ENCODE measurements at places on chromosomes 7 and 10.

DNA sequence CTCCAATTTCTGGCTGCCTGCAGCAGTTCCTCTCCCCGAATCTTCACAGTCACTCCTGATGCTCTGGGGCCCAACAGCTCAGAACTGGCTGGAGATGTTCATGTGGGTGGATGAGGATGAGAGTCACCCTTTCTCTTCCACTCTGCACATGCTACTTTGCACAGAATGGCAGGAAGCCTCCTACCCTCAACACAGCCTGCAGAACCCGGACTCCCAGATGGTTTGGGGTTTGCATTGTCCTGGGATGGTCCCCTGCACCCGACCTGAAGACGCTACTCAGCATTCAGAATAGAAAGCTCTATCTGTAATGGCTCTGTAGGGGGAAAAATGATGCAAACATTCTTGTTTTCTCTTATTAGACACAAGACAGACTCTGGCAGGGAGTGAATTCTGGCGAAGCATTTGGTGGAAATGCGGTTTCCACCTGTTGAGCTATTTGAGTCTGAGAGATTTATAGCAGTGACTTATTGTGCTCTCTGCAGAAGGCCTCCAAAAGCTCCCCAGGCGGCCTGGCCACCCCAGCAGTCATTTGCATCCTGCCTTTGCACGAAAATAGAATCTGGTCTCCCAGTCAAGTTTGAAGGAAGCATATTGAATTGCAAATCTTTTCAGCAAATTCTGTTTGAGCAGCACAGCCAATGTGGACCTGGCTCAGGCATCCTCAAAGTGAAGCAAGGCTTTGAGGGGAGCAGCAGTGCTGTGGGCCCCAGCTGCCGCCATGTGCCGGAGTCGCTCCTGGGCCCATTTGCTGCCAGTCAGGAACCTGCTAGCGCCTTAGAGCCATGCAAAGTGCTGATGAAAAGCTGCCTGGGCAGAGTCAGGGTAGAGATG is 309.3 kb downstream of the TCERG1L start:
- DNase-seq = no peak

DNA sequence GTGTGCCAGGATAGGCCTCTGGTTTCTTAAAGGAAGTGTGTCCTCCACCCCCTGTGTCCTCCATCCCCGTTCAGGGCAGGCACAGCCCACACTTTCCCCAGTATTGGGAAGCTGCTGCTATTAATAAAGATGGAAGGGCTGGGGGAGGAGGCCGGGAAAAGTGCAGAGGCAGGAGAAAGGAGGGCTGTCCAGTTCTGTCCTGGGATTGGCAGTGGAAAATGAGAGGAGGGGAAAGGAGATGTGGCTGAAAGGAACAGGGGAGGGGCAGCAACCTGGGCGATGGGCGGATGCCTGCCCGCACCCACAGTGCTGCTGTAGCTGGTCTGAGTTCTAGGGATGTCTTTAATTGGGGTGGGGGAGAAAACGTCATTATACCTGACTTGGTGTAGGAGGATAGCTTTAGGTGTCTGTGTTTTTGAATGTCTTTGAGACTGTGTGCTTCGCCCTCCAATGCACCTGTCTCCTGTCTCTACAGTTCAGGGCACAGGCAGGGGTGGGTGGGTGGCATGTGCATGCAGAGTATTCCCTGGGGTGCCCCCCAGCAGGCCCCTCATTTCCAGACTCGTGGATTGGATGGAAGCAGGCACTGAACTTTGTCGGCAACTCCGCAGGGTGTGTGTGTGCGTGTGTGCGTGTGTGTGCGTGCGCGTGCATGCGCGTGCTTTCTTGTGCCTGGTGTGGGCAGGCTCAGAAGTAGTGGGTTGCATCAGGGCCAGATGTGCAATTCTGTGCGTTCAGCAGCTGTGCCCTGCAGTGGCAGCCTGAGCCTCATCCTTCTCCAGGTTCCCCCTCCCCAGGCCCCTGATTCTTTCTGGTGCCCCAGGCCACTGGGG is 2.5 kb downstream of the TRIM8 start:
- DNase-seq = no peak

DNA sequence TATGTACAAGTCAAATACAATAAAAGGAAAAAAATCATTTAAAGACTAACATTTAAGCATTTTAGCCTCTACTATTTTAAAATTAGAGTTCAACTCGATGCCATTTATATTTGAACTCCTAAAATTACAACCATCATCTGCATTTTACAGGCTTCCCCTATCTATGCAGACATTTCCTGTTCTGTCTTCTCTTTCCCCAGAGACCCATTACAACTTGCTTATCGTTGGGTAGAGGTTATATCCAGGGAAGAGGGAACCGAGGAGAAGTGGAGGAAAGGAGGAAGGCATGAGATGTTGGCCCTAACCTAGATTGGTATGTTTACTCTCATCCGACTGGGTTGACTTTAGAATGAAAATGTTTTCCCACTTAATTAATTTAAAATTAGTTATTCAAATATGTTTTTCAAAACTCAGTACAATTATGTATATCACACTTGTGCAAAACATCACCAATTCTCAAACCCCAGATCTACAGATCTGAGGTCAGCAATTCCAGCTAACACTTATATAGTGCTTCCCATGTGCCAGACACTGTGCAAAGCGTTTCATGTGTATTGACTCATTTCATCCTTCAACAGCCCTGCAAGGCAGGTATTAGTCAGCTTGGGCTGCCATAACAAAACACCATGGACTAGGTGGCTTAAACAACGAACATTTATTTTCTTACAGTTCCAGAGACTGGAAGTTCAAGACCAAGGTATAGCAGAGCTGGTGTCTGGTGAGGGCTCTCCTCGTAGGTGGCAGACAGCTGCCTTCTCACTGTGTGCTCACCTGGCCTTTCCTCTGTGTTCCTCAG is 27.3 kb upstream of the HERPUD2 start:
- DNase-seq = no peak

DNA sequence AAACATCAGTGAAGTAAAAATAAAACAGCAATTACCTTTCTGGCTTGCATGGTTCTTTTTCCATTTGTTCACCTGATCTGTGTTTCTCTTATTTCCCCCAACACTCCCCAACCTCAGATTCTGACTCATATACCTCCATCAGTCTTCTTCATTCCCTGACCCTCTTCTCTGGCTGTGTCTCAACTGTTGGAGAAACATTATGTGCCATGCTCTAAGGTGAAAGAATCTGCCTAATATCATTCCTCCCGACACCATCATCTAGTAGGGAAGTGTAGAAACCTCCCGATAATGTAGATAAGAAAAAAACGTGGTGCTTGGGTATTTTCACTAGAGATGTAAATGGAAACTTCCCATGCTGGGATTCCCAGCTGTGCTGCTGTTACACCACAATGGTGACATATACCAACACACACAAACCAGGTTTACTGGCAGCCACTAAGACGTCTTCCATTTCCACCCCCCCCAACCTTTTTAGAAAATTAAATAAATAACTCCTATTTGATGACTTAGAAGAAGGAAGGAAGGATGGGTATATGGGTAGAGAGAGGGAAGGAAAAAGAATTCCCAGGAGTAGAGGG is 63.4 kb downstream of the OSBPL3 start:
- no peak for DNase-seq

DNA sequence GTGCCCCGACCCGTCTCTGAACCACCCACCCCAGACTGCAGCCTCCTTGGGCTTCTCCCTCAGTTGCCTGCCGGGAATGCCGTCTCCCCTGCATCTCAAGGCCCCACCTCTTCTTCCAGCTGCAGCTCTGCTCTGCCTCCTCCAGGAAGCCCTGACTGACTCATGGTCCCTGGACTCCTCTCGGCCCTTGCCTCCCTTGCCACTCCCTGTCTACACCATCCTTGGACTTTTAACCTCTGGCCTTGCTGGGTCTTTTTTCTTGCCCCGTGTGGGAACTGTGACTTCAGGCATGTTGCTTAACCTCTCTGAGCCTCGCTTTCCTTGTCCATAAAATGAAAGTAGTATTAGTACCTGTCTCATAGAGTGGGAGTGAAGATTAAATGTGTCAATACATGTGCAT is 56.3 kb downstream of the C10orf105 start:
- no peak for DNase-seq

- no peak for DNase-seq
These were observed 218.0 kb upstream of the ZNF32 start for GRCh38 chr10:43866712-43867111.

GRCh38 chr7:124398937-124399552 is 366.2 kb upstream of the TMEM229A start:
- DNase-seq = no peak

GRCh38 chr7:32762925-32763293 is 128.7 kb downstream of the KBTBD2 start:
- DNase-seq = no peak

GRCh38 chr7:135277161-135277560 is 43.5 kb downstream of the STRA8 start:
- no peak for DNase-seq

DNA sequence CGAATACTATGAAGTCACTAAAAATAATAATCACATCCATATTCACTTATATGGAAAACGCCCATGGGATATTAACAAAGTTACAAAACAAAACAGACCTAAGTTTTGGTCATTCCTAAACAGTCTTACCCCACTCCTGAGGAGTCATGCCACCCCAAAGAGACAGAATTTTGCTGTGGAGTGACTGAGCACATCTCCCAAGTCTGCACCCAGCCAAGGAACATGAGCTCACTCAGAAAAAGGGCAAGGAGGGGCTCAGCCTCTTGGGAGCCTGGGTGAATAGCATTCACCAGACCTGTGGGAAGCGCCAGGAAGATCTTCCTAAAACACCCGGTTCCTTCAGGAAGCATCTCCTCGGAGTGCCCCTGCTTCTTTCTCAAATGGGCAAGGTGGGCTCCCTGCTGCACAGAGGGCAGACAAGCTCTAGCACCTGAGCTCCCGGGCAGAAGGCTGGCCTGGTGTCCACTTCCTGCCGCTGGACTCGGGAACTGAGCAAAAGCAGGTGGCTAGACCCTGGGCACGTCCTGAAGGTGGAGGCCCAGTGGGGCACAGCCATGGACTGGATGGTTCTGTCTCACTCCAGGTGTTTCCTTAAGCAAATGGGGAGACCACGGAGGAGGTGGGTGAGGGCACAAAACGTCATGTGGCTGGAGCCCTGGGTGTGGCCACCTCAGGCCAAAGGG is 31.0 kb downstream of the TNS3 start:
- no peak for DNase-seq

- DNase-seq = no peak
These were observed 739.6 kb upstream of the GALNT17 start for GRCh38 chr7:70392256-70392876.

DNA sequence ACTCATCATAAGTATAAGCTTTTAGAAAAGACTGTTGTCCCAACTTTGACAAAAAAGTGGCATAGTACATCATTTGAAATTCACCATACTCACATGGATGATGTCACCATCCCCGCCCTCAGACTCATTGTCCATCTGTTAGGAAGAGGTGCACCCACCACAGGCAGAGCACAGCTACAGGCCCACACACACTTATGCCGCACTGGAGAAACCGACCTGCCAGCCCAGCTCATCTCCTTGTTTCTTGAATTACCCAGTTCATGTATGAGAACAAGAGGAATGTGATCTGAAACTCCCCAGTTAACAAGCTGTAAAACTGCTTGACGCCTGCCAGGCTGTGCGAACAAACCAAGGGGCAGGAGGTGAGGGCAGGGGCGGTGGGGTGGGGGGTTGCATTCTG is 312.0 kb downstream of the DPP6 start:
- DNase-seq = no peak

- no peak for DNase-seq
These were observed 77.5 kb upstream of the SORCS3 start for GRCh38 chr10:104563548-104563947.

DNA sequence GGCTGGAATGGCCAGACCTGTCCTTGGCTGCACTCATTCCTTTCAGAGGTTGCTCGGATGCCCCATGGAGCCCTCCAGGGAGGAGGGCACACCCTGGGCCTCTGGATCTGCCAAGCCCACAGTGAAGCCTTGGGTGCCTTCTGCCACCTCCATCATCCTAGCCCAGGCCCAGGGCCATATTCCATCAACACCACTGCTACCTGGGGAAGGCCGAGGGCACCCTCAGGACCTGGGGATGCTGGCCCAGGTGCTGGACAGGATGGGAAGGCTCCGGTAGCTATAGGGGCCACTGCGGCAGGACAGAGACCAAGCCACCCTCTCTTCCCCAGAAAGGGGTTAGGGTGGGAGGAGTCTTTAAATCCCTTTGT is 810 bp downstream of the OPN4 start:
- DNase-seq = no peak

DNA sequence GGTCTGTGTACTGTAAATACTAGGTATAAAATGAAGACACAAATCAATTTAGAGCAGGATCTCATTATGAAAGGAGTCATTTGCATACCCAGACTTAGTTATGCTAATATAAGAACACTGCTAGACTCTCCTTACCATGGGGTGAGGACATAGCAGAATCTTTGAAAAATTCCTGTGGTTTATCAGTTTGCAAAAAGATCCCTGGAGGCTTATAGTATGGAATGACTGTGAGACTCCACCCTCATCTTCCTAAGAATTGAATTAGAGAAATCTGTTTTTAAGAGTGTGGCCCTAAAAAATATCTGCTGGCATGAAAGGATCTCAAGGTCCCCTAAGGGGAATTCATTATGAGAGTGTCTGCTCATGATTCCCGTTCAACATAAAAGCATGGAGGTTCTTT is 63.2 kb downstream of the WNT2 start:
- no peak for DNase-seq

- no peak for DNase-seq
These were observed 54.5 kb downstream of the TCERG1L start for GRCh38 chr10:131257027-131257426.

GRCh38 chr7:20601121-20601520 is 14.3 kb upstream of the ABCB5 start:
- no peak for DNase-seq

GRCh38 chr10:100006243-100006886 is 3.4 kb downstream of the DNMBP start:
- DNase-seq = no peak

GRCh38 chr7:116324582-116324981 is 114.2 kb downstream of the TES start:
- no peak for DNase-seq

- no peak for DNase-seq
These were observed 298.6 kb downstream of the TFEC start for GRCh38 chr7:115731796-115732471.

DNA sequence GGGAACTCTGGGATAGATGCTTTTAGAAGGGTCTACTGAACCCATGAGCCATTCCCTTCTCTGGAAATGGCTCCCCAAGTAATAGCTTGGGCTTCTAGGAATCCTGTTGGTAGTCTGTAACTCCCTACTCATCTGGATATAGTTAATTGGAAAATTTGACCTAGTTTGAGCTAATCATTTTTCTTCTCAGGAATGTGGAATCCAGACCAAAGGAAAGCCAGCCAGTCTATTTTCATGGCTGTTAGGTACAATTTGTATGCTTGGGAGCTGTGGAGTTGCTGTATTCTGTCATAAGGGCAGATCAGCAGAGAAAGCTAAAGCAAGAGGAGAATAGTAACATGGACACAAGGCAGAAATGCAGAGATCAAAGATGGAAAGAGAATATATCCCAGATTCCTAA is 71.6 kb upstream of the C1GALT1 start:
- no peak for DNase-seq

- DNase-seq = no peak
These were observed 257.6 kb downstream of the EXOC4 start for GRCh38 chr7:133510326-133511055.

DNA sequence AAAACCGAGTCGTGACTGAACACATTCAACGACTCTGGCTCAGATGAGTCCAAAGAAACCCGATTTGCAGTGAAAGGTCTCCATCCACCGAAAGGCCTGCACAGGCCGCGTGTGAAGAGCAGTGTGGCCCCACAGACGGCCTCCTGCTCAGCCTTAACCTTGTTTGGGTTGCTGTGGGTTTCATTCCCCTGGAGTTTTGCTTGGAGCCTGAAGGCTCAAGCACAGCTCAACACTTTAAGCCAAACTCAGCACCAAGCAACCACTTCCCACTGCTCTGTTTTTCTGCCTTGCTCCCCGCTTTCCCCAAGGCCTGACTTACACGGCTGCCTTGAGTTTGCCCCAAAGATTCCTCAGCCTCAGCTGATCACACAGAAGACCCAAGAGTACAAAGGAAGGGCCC is 398.2 kb upstream of the NFE2L3 start:
- DNase-seq = no peak
